GM12864 (cell line): ENCODE measurements at places on chromosomes 3 and 15.
A peak's percentile ranks its signal among the peaks of the same experiment; 100 is the strongest.

- DNase-seq, result no peak
Measured at GRCh38 chr3:17793542-17794195, 51.2 kb upstream of the TBC1D5 start.

- peak; percentile 4 for DNase-seq
Measured at GRCh38 chr3:87350367-87351199, 74.2 kb upstream of the POU1F1 start.

DNA sequence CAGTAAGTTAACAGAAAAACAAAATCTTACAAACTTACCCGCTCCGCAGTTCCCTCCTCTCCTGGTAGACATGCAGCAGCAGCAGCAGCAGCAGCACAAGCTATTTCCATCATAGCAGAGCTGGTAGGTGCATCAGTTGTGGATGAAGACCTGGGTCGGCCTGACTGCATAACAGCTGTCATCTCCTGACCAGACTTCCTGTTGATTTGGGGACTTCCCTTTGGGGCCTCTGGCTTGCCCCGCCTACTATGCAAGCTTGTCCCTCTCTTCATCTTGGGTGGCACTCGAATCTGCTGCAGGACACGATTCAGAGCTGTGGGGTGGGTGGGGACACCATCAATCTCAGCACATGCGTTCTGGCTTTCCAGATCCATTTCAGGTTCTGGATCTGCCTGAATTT is 65.7 kb downstream of the TMCC1 start:
- DNase-seq, result peak; percentile 27

- DNase-seq, result no peak
Measured at GRCh38 chr15:70096215-70097062, 1.3 kb downstream of the TLE3 start.

GRCh38 chr15:54277834-54278233 is 299.6 kb downstream of the UNC13C start:
- DNase-seq, result no peak

- DNase-seq, result no peak
Measured at GRCh38 chr3:131712662-131713061, 209.9 kb upstream of the MRPL3 start.

DNA sequence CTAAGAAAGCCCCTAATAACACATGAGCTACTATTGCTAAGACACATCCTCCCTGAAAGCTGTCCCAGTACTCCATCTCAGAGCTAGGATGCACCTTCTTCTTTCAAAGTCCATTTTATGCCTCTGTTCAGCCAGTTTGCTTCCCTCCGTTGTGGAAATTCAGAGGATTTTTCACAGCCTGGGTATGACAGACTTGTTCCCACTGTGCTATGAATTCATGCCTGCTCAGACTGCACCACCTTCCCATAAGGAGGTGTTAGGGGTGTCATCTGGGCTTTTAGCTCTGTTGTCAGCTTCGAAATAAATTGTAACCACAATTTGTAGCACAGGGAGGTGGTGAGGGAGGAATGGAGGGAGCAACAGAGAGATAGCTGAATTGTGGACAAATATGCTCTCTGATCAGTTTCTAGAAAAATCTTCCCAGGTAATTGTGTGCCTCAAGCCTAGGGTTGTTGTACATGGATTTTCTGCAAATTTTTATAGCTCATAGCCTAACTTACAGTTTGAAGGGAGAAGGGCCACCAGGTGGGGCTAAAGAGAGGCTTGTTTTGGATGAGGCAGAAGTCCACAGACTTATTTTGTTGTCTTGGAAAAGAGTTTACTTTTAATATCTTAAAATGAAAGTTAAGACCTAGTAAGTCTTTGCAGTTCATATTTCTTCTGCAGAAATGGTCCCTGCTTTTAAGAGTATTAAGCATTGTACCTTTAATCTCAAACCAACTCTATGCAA is 462.0 kb downstream of the PDCD6IP start:
- DNase-seq, result no peak

DNA sequence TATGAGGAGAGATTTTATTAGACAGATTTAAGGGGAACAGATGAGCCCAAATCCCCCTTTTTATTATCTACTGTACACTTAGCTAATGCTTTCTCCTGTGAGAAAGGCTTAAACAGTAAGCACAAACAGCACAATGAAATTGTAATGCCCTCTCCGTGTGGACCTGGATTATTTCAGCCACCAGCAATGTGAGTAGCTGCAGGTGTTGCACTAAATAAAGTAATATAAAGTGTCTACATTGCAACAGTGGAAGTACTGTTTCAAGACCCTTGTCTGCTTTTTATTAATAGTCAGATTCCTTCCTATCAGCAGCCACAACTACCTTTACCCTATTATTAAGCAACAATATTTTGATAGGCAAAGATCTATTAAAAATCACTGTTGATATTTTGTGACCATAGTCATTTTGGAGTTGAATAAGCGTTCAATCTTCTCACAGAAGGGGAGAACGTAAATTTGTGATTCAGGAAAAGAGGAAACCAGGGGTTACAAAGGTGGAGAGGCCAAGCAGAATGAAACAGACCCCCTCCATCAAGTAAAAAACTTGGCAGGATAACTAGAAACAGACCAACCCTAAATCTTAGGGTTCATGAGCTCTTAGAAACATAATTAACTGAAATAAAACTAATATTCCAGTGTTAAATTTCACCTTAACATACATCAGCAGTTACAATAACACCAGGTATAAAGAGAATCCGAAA is 422.6 kb downstream of the MECOM start:
- DNase-seq, result no peak

- DNase-seq, result no peak
Measured at GRCh38 chr3:150757364-150757763, 5.6 kb downstream of the SIAH2 start.

- peak; percentile 58 for DNase-seq
Measured at GRCh38 chr3:49719214-49719884, at the start of gene AMIGO3. AMIGO3 (minus strand) TSS chr3:49719684; CDS start chr3:49719465, 219 bp downstream.

- DNase-seq, result no peak
Measured at GRCh38 chr3:188257384-188258026, 103.5 kb downstream of the LPP start.

DNA sequence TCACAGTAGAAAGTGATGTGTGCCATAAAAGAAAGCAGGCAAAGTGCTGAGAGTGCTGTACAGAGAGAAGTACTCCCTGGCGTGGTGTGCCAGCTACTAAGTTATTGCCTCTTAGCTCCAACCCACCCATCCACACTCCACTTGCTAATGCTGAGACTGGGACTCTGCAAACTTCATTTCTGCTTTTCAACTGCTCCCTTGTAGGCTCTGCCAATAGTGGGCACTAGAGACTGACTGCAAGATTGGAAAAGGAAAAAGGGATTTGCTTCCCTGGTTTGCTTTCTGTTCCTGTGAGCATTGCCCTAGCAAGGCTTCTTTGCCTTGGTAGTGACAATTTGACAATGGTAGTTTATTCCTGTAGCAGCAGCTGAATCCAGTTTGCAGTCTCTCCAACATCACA is 56.5 kb upstream of the TMEM108 start:
- DNase-seq, result no peak

DNA sequence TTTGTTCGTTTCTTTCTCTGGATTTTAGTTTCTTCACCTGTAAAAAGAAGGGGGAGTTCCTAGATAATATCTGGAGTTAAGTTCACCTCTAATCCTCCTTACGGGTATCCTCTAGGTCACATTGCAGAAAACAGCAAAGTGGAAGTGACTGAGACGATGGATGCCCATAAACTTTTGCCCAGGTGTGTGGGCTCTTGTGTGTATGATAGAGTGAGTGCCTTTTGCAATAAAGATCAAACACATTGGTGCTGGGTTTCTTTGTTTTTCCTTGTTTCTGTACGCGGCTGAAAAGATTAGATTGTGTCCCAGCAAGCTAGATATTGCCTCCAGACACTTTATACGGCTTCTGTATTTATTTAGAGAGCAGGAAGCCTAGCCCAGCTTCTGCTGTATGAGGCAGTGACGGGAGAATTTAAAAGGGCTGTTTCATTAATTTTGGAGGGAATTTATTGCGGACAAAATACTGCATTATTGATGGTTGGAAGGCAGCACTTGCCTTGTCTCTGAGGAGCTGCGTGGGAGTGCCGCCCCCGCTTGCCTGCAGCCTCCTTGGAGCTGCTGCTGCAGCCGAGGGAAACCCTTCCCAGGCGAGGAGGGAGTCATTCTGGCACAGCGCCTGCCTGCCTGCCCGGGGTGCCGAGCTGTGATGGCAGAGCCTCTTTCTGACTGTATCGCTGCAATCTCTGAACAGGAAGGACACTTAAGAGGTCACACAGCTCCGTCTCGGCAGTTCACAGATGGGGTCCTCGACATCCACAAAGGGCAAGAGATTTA is 38.5 kb downstream of the PYDC2 start:
- DNase-seq, result no peak

GRCh38 chr3:114336122-114336697 is 42.4 kb downstream of the TIGIT start:
- no peak for DNase-seq

- DNase-seq, result no peak
Measured at GRCh38 chr3:188421151-188421821, 267.3 kb downstream of the LPP start.

- no peak for DNase-seq
Measured at GRCh38 chr15:45184562-45185041, 3.2 kb downstream of the SHF start.

GRCh38 chr3:136802481-136802996 is 16.4 kb upstream of the SLC35G2 start:
- no peak for DNase-seq

DNA sequence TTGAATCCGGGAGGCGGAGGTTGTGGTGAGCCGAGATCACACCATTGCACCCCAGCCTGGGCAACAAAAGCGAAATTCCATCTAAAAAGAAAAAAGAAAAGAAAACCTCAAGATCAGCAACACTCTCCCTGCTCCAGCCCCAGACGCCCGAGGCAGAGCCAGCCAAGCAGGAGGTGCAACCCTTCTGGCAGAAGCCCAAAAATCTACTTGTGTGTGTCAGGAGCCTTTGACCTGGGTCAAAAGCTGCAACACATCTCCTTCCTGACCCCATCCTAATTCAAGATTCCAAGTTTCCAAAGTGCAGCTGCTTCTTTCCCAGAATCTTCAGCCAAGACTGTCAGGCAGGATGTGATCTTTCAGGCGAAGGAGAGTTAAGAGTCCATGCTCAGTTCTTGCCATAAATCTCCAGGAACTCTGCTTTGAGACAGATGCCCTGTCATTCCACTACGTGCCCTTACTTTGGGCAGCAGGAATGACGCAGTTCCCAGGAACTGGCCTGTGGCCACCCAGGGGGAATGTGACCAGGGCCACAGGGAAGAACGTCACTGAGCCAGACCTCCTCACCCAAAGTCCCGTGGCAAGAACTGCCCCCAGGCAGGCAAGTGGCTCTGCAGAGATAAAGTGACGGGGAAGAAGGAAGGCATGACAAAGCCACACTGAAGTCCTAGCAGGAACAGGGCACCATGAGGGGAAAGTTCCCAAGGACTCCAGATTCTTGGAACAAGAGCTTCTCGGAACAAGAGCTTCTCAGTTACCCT is 39.4 kb downstream of the SH3BP5 start:
- no peak for DNase-seq

DNA sequence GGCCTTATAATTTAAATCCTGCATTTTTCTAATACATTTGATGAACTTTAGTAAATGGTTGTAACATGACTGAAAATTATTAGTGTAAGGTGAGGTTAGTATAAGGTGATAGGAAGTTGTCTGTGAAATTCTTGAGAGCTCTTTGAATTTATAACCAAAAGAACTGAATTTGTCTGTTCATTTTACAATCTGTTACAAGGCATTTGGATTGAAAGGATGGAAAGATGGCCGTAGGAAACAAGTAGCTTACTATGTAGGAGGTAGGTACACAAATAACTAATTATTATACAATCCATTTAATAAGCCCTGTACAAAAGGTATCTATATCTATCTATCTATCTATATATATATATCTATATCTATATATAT is 6.6 kb downstream of the DIPK2A start:
- DNase-seq, result no peak

DNA sequence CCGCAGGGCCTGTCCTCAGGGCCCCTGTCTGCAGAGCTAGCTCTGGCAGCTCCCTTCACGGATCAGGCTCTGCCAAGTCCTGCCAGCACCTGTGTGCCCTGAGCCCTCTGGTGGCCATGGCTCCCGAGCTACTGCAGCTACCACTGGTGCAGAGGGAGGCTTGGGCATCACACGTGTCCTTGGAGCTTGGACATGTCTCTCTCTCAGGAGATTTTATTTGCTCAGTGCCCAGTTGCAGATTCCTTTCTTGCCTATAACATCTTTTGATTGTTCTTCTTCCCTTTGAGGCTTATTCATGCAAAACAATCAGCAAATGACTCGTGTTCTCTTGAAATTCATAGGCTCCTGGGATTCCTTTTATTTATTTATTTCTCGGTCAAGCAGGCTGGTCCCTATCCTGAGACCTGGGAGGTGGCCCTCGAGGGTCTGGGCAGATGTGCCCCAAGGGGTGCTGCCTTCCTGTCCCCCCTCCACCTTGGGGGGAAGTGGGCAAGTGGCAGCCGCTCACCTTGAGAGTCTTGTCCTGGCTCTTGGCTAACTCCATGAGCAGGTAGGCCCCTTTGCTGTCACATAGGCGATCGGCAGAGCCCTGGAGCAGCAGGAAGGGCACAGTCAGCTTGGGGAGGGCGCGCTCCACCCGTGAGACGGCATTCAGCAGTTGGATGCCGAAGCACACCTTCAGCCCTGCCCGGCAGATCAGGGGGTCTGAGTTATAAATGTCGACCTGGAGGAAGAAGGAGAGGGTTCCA is 21.9 kb downstream of the ABTB1 start:
- no peak for DNase-seq

DNA sequence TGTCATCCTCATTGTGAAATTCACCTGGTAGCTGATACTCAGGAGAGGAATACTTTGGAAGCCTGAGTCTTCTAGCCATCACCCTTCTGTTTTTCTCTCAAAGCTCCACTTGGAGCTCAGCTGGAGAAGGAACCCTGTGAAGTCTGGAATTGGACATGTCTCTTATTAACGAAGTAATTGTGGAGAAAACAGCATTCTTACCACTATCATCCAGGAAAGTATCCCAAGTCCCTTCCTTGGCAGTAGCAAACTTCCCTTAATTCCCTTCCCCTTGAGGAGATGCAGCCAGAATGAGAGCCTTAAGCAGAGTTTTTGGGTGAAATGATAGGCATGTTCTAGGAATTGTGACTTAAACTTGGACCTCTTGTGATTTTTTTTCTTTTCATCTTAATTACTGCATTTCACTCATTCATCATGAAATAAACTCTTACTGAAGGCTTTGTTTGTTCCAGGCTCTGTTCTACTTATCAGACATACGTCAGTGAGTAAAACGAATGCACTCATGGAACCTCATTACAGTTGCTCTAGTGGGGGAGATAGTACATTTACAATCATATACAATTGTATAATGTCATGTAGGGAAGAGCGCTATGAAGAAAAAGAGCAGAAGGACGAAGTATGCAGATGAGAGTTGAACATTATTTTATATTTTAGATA is 30.5 kb upstream of the TCF12 start:
- no peak for DNase-seq

DNA sequence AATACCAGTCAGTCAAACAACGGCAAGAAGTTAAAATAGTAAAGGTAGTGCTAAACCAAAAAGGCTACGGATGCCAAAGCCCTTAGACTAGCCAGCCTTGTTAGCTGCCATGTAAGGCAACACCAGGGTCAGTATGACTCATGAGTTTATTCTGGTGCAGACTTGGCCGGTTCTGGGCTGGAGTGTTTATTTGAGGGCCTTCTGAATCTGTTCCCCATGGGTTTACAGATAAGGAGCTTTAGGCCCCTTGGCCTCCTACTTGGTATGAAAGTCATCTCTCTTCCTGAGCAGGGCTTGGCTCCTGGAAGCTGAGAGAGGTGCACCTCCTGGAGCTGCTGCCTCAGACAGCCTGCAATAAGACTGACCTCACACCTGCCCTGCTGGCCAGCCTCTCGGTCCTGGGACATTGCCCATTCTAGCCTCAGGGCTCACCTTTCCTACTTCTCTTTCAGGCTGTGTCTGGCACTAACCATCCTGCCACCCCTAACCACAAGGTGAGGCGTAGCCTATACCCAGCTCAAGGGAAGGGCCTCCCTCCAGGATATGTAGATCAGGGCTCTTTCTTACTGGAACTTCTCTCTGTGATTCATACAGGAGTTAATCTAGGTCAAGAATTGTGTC is 10.4 kb upstream of the RTP1 start:
- DNase-seq, result no peak
